Natural killer cell treated with Interleukin-12 subunit alpha and Interleukin-12 subunit beta and Interleukin-15 and Interleukin-18, amount 100 ng/mL, for 72 hours (primary cell): ENCODE measurements at places on chromosomes 13 and 19. TPM values are rescaled to one million over a fixed set of nuclear protein-coding genes. Genes with fewer than 3 reads are reported as not detected.

The CPAMD8 gene
- total RNA-seq, result 0.39 TPM

The SIGLEC9 gene
- 0.69 TPM for total RNA-seq

The SMIM44 gene
- total RNA-seq, result not detected

The GSX1 gene
- not detected for total RNA-seq

GRCh38 chr19:7360393-7360984 lies 11.8 kb downstream of the ARHGEF18 start:
- H3K4me3 ChIP-seq, result no peak overlapping the region
- no peaks in the 10 kb centered on the region for H3K27me3 ChIP-seq
- H3K36me3 ChIP-seq, result no peaks in the 10 kb centered on the region
- H3K27ac ChIP-seq, result no peak overlapping the region
- H3K4me1 ChIP-seq, result peaks cover 29% of the 10 kb centered on the region
